ENCODE measurements at places on chromosomes 4 and X.

- DNase-seq, result no peak
Measured at GRCh38 chr4:58766763-58767162, 1656.6 kb upstream of the IGFBP7 start.

DNA sequence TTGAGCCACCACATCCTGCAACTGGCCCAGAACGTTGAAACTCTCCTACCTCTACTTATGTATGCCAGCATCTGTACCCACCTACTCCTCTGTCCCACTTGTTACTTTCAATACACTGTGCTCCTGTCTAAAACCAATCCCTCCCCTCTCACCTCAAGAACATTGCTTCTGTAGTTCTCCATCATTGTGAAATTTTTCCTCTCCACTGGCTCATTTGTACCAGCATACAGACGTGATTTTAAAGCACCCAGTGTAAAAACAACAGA, 25.5 kb upstream of the USO1 start:
- no peak for DNase-seq

DNA sequence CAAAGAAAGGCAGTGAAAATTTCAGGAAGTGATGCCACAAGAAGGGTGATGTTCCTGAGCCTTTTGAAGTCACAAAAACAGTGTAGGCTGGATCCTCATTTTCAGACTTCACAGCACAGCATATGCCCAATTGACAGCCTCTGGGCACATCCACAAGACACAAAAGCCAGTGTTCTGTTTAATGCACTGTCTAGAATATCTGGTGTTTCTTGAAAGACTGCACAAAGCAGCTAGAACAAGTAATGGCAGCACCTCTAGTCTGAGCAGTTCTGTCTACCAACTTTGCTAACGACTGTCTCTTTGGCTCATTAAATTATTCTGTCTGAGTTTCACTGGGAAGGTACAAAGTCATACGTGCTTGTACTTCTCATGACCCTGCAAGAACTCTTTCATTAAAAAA, 417.1 kb upstream of the GALNT7 start:
- DNase-seq, result no peak

DNA sequence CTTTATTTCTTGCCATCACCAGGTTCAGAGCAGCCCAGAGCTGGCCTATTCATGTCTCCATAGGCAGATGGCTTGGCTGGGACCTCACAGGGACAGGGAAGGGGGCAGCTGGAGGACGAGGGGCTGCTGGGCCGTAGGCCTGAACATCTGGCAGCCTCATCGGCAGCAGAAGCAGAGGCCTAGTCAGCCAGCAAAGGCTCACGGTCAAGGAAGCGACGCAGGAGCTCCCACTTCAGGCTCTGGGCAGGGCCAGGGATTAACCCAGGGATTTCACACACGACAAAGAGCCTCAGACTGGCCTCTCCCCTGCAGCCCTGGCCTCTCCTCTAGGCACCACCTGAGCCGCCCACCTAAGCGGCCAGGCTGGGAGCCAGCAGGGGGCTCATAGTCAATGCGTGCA, 46.0 kb upstream of the MAN2B2 start:
- DNase-seq, result no peak

DNA sequence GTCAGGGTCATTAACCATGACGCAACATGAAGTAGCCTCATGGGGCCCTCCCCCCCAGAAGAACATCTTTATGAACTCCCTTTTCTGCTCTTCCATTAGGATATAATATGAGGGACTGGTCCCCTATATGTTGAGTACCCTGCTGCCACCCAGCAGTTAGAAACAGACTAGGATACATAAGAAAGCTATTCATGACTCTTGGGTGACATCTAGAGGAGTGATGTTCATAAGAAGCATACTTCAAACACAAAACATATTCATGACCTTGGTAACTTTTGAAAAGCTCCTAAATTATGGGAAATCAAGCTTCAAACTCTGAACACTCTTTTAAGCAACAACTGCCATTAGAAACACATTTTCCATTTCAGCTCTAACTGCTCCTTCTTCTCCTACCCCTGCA, 155.2 kb upstream of the SPIN4 start:
- DNase-seq, result peak; percentile 25

DNA sequence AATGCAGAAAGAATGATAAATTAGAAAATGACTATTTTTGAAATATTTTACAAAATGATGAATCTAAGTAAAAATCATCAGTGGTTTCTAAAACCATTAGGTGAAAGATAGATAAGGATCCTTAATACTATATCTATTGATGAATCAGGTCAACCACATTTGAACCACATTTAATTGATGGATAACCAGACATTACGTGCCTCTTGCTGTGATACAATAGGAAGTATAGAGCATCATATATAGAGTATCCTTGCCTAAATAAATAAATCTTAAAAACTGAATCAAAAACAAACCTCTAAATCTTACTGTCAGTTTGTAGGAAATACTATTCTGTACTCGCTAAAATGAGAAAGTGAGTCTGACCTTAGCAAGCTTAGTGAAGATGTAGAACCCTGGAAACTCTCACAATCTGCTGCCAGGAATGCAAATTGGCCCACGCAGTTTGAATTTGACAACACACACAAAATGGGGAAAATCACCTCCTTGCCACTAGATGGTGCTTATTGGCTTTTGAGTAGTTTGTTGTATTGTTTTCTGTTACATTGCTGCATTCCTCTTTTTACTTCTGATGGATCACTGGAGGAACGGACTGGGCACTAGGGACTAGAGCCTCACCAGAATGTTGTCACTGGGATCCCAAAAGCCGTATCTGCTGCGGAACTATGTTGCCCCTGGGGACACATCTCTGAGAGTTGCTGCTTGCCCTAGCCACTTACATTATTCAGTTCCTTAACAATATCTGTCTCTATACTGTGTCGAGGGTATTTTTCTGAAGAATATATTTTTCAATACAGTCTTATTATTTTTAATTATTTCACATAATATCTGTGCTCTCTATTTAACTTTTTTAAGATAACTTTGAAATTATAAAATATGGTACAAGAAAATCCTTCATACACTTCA, 25.4 kb upstream of the SLAIN2 start:
- peak; percentile 70 for DNase-seq

DNA sequence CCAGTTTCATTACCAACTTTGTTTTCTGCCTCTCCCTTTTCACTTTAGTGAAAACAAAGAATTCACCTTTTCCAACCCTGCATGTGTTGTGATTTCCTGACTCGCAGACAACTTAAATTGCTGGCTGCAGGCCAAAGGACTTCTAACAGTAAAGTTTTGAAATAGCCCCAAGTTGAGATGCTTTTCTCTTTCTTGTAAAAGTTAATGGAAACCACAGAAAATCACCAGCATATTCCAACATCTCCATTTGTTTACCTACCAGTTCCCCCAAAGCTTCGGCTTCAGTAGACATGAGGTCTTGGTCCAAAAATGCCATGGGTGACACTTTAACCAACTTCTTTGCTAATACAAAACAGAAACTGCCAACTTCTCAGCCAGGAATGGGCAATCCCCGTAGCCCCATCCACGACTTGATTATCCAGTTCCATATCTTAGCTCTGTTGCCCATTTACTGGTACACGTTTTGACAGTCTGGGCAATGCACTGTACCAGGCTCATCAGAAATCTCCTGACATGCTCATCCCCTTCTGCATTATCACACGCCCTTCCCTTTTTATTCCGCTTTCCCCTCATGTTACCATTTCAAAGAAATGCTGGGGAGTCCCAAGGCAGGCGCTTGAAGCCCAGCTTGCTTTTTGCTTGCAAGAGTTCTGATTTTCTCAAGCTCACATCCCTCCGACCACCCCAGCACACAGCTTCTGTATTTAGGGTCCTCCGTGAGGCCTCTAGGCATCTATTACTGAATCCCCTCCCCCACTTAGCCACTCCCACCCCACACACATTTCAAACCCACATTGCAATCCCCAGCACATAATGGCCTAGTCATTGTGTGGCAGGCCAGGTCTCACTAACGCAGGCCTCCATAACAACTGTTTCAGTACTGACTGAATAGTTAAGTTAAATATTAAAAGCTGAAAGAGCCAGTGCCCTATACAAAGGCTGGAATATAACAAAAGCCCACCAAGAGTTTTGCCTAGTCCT, 137.9 kb upstream of the S100G start:
- DNase-seq, result peak; percentile 49

DNA sequence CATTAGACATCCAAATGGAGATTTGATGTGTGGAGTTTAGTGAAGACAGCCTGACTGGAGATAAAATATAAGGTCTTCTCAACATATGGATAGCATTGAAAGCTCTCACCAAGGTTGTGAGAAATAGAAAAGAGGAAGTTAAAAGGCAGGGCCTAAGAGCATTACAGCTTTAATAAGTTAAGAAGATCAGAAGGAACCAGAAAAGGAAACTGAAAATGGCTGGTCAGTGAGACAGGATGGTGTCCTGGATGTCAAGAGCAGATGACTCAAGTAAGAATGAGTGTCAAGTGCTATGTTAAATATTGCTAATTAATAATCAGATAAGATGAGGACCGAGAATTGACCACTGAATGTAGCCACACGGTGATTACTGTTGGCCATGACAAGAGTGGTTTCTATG, 642.9 kb downstream of the STPG2 start:
- no peak for DNase-seq

DNA sequence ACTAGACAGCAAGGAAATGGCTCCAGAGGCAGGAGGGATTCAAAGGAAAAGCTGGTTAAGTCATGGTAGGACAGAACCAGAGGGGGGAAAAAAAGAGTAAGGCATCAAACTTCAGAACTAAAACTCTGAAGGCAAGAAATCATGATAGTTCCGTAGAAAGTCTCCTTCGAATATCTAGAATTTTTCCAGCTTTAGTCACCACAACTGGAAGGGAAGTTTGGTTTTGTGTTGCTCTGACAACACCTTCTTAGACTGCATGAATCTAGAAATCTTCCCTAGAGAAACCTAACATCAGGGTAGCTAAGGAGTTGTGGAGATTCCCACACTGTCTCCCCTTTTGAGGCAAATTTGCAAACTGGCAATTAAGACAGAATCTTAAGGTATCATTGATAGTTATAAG, 33.7 kb downstream of the AMMECR1 start:
- peak; percentile 89 for DNase-seq

DNA sequence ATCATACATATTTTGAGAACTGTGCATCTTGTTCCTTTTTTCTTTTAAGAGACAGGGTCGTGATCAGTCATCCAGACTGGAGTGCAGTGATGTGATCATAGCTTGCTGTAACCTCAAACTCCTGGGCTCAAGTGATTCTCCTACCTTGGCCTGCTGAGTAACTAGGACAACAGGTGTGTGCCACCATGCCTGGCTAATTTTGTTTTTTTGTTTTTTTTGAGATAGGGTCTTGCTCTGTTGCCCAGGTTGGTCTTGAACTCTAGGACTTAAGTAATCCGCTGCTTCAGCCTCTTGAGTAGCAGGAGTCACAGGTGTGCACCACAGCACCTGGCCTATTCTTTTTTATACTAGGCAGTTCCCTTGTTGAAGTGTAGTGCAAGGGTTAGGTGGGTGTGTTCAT, 24.6 kb downstream of the KDM6A start:
- DNase-seq, result no peak

GRCh38 chrX:79167462-79167861, 23.0 kb downstream of the GPR174 start:
- DNase-seq, result no peak

- DNase-seq, result peak; percentile 75
Measured at GRCh38 chr4:55321707-55322264, 24.3 kb upstream of the SRD5A3 start.

GRCh38 chr4:168521721-168522120, 24.9 kb downstream of the PALLD start:
- DNase-seq, result no peak

- DNase-seq, result no peak
Measured at GRCh38 chrX:89033723-89034122, 286.7 kb downstream of the CPXCR1 start.

GRCh38 chrX:41259516-41259915, 74.4 kb upstream of the DDX3X start:
- no peak for DNase-seq

- peak; percentile 70 for DNase-seq
Measured at GRCh38 chr4:142043509-142043908, 407.1 kb downstream of the IL15 start.

GRCh38 chrX:10142041-10142599, 14.7 kb upstream of the CLCN4 start:
- no peak for DNase-seq

- peak; percentile 46 for DNase-seq
Measured at GRCh38 chrX:74534569-74535038, 79.8 kb downstream of the RLIM start.

GRCh38 chrX:28550331-28550872, 36.8 kb upstream of the IL1RAPL1 start:
- no peak for DNase-seq

- peak; percentile 26 for DNase-seq
Measured at GRCh38 chr4:142856576-142856975, 10.5 kb upstream of the INPP4B start.

DNA sequence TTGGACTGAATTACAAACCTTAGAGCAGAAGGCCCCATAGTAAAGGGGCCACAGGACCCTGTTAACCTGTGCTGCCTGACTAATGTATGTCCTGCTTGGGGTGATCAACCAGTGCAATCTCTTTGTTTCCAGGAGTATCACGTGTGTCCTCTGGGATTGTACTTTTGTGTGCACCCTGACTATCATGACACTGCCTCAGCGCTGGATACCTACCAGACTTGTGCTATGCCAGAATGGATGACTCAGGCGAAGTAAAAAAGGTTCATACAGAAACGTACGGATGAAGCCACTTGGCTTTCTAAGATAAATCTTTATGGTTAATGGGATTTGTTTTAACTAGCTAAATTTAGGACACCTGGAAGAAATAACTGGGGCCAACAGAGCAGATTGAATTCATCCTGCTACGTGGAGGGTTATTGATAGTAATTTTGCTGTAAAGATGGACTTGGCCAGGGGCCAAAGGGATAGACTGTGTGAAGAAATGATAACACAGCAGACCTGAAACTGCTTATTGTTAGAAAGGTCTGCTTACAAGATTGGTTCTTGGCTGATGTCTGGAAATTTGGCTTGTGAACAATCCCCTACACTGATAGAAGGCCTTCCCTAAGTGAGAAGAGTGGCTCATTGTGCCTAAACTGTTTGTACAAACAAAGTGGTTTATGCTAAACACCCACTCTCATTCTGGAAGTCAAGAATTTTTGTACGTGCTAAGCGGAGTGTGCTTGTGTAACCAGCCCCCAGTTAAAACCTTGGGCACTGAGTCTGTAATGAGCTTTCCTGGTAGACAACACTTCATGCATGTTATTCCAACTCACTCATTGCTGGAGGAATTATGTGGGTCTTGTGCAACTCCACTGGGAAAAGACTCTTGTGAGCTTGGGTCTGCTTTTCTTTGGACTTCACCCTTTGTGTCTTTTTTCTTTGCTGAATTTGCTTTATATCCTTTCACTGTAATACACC, 750.5 kb upstream of the HTR2C start:
- DNase-seq, result no peak

DNA sequence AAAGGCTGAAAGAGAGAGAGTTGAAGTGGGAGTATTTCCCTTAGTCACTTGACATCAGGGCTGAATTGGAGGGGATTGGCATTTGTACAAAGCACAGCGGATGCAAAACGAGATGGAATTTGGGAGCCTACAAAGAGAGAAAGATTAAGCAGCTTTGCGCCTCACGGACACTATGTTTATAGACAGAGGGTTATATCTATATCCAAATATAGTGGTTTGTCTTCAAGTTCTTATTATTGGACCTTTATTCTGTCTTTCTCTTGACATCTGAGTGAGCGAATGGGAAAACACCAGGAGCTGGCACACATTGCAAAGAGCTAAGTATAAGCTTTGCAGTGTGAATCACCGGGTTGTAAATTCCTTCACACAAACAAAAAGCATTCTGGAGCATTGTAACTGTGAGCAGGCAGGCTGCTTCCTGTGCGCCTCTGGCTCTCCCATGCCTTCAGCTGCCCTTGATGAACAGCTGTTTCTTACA, 500.2 kb downstream of the STIM2 start:
- peak; percentile 75 for DNase-seq

GRCh38 chr4:92255920-92256244, 47.9 kb upstream of the GRID2 start:
- no peak for DNase-seq

GRCh38 chrX:136130931-136131833, 16.2 kb upstream of the FHL1 start:
- DNase-seq, result peak; percentile 96

All from fibroblast of skin of right quadriceps (primary cell).